ENCODE measurements at places on chromosomes 12 and 14.

DNA sequence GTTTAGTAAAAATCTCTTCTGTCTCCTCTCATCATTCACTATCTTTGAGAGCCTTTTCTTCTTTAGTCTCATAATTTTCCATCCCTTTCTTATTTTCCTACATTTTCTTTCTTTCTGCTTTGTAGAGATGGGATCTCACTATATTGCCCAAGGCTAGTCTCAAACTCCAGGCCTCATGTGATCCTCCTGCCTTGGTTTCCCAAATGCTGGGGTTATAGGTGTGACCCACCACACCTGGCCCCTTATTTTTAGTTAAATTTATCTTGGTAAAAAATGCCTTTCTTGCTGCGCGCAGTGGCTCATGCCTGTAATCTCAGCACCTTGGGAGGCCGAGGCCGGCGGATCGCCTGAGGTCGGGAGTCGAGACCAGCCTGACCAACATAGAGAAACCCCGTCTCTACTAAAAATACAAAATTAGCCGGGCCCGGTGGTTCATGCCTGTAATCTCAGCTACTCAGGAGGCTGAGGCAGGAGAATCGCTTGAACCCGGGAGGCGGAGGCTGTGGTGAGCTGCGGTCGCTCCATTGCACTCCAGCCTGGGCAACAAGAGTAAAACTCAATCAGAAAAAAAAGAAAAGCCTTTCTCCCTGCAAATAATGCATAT is 996 bp downstream of the SLC2A3 start:
- DNase-seq = no peak

GRCh38 chr12:100494538-100494937 is 20.9 kb downstream of the NR1H4 start:
- DNase-seq = no peak

DNA sequence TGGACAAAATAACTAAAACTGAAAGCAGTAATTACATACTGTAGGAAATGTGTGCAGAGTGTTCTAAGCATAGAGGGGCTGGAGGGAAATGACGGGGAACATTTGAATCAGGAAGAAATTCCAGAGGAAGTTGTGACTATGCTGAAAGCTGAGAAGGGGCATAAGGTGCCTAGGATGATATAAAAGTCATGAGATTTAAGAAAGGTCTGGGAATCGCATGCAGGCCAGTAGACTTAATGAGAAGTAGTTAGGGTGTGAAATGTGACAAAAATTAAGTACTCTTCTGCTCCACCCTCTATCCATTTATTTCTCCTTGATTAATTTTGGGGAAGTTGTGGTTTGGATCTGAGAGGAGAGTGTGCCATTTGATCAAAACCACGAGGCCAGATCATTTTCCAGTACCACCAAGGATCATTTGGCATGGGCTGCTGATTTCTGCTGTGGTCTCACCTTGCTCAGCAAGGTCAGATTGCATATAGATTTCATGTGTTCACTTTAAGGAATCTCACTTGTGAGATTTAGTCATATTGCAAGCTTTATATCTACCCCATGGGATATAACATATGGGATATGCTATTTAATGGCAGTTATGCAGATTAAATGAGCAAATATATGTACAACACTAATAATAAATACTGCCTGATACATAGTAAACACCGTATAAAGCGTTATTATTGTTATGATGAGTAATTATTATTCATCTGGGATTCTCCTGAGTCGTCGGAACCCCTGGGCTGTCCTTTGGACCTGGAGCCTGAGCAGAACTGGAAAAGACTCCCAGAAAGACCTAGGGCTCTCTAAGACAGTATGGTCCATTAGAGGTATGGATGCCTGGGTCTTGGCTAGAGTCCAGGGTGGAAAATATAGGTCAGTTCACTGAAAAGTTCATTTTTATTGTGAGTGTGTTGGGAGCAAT is 72.3 kb downstream of the SRGAP1 start:
- DNase-seq = no peak

GRCh38 chr14:61474015-61474414 is 152.6 kb downstream of the PRKCH start:
- no peak for DNase-seq

- no peak for DNase-seq
Observed at GRCh38 chr12:42360747-42361403, 34.9 kb downstream of the PPHLN1 start.

GRCh38 chr14:83126076-83126475 is 1592.4 kb upstream of the SEL1L start:
- DNase-seq = no peak

DNA sequence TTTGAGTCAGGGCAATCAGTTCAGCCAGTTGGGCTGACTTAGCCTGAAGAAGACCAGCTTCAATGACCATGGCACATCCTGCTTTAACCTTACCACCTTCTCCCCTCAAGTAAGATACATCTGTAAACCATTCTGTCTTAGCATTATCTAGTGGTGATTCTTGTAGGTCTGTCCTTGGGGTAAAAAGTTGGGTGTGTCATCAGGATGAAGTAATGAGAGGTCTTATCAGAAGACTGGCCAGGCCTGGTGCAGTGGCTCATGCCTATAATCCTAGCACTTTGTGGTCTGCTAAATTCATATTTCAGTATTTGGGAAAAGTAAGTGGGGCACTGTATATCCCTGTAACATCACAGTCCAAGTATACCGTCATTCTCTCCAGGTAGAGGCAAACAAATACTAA is 19.1 kb downstream of the SINHCAF start:
- no peak for DNase-seq

DNA sequence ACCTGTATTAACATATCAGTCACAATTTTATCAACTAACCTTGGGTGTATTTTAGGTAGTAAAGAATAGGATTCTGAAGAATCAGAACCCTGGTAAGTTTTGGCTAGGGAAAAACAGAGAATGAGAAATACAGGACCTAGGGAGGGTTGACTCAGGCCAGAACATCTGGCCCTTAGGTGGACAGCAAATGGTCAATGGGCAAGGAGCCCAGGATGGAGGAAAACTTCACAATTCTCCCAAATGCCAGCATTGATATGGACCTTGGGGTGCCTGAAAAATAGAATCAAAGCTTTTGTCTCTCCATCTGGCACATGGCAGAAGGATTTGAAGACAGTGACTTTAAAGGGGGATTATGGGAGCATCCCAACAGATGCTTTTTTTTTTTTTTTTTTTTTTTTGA is 32.7 kb upstream of the PRPF39 start:
- no peak for DNase-seq

GRCh38 chr12:117836999-117837736 is 131.6 kb downstream of the KSR2 start:
- peak; percentile 73 for DNase-seq

DNA sequence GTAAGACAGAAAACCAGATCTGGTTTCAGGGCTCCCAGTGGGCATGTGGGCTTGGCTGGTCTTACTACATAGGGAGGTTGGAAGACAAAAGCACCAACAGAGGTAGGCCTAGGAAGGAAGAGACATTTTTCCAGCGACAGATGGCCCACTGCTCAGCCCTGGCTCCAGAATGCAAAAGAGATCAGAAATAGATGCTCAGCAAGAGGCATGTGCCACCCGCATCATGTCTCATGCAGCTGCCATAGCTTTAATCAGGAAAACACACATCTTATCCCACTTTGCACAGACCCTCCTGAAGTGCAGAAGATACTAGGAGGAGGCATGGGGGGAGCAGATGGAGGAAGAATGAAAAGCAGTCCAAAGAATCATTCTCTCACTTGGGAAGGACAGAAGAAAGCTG is 25.3 kb downstream of the VASH1 start:
- no peak for DNase-seq

- DNase-seq = no peak
Observed at GRCh38 chr12:72832024-72832423, 559.9 kb downstream of the TRHDE start.

DNA sequence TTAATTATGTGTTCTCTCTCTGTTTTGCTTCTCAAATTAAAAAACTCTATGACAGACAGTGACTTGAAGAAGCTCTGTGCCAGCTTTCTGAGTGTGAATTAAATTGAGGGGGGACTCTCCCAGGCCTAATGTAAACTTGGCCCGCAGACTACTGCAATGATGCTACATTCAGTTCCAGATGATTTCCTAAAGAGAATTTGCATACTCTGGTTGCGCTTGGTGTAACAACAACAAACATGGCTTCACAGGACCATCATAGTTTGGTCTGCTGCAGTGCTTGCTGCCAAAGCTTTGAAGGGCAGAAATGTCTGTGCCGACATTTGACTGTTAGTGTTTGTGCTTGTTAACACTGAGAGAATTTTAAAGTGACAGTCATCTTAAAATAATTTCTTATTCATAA is 25.0 kb downstream of the CFAP54 start:
- DNase-seq = no peak

DNA sequence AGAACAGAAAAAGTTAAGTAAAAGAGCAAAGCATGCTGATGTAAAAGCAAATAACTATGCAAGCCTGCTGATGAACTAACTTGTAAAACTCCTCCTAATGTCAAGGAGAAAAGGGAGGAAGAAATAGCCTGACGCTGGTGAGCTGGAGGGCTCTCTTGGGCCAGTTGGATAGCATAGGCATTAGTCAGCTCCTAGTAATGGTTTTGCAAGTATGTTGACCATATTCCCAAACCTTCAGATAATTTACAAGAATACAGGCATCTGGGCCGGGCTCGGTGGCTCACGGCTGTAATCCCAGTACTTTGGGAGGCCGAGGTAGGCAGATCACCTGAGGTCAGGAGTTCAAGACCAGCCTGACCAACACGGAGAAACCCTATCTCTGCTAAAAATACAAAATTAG is 871.4 kb downstream of the C12orf50 start:
- no peak for DNase-seq

GRCh38 chr14:103879570-103880347 is 32.4 kb upstream of the PPP1R13B start:
- no peak for DNase-seq

DNA sequence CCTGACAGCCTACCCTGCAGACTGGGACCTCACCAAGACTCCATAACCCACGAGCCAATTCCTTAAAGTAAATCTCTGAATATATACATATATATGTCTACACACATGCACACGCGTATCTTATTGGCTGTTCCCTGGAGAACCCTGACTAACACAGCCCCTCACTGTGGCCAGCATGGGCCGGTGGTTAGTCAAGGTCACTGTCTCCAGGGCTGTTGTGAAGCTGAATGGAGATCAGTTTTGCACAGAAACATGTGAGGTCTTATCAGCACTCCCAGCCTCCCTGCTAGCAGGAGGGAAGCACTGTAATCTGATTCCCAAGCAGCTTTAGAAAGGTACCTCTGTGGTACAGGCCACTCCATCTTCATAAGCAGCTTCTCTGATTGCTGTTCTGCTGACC is 46.6 kb upstream of the PLEKHG6 start:
- DNase-seq = no peak

DNA sequence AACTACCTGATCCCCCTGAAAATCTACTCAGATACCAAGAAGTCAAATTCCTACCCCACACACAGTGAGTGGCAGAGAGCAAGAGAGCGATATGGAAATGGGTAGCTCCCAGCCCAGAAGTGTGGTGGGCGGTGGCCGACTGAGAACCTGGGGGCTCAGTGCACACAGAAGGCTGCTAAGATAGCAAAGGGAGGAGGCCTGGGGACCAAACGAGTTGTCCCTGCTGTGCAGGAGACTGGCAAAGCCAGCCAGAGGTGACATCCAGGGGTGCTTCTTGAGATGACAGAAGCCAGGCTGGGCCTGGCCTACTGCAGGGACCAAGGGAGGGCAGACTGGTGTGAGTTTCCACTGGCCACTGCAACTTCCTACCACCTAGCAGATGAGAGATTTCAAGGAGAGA is 52.9 kb downstream of the VWF start:
- no peak for DNase-seq

GRCh38 chr14:104669697-104670096 is 19.7 kb upstream of the INF2 start:
- no peak for DNase-seq

- no peak for DNase-seq
Observed at GRCh38 chr12:45357539-45358417, 141.9 kb downstream of the ANO6 start.

DNA sequence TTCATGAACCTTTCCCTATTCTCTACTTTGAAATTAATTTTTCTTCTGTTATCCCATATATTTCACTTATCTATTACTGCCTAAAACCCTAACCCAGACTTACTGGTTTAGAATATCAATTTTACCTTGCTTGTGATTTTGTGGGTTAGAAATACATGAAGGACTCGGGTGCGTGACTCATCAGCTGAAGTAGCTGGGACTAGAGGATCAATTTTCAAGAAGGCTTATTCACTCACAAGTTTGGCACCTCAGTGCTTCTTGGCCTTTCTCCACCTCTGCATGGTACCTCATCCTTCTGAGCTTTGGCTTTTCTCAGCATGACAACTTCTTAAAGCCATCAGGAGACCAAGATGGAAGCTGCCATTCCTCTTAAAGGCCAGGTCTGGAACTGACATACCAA is 57.8 kb downstream of the TMEM117 start:
- no peak for DNase-seq

GRCh38 chr14:22386924-22387775 is 201.9 kb downstream of the DAD1 start:
- no peak for DNase-seq

DNA sequence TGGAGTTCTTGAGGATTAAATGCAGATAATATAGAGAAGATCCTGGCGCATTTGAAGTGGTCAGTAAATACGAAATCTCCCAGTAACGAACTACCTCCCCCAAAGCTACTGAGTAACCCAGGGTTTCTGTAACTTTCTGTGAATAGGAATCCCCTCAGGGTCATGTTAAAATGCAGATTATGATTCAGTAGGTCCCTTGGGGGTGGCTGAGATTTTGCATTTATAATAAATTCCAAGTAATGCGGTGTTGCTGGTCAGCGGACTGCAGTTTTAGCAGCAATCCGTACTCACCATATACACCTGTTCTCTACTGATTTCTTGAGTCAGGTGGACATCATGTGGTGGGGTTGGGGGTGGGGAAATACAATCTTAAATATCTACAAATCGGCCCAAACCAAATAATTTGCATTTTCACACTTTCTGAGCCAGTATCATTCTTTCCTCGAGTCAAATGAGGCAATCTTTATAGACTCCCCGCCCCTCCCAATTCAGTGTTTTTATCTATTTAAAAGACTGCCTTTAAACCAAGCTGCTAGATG is 868 bp downstream of the SPATA7 start:
- no peak for DNase-seq

DNA sequence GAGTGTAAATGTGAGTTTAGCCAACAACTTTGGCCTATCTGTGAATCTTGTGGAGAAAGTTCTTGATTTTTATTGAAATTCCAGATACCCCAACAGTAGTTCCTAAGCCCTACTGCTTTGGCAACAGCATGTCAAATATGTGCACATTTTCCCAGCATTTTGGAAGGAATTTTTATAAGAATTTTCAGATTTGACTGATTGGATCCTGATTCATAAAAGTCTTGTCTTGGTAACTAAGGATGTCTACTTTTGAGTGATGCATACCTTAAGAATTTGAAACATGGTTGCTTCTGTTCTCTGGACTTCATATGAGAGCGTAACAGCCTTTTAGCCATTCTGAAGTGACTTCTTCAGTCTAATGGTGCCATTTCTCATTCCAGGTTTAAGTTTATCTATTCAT is 106.7 kb downstream of the ANO4 start:
- DNase-seq = no peak

DNA sequence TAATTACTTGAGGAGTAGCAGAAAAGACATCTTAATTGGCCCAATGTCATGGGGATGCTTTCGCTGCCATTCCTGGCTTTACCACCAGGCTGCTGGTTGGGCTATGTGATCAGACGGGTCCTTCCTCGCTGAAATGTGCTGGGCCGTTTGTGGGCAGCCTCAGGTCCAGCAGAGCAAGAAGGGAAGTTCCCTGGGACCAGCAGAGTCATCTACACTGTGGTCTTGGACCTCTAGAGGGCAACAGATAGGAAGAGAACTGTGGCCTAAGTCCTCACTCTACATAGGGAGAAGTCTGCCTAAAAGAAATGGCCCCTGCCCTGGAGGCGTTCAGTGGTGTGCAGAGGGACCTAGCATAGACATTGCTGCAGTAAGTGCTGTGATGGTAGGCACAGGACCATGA is 10.9 kb downstream of the EVL start:
- DNase-seq = peak; percentile 62
